ENCODE measurements at places on chromosomes 2 and 18. TPM values are rescaled to one million over a fixed set of nuclear protein-coding genes. Genes with fewer than 3 reads are reported as not detected.

AKAIN1 gene
- not detected for total RNA-seq

SEPTIN10 gene
- 90.2 TPM for total RNA-seq

IL36A gene
- total RNA-seq = not detected

CROCC2 gene
- not detected for total RNA-seq

DNAH6 gene
- 0.39 TPM for total RNA-seq
